ENCODE measurements at places on chromosomes 6 and 20.

DNA sequence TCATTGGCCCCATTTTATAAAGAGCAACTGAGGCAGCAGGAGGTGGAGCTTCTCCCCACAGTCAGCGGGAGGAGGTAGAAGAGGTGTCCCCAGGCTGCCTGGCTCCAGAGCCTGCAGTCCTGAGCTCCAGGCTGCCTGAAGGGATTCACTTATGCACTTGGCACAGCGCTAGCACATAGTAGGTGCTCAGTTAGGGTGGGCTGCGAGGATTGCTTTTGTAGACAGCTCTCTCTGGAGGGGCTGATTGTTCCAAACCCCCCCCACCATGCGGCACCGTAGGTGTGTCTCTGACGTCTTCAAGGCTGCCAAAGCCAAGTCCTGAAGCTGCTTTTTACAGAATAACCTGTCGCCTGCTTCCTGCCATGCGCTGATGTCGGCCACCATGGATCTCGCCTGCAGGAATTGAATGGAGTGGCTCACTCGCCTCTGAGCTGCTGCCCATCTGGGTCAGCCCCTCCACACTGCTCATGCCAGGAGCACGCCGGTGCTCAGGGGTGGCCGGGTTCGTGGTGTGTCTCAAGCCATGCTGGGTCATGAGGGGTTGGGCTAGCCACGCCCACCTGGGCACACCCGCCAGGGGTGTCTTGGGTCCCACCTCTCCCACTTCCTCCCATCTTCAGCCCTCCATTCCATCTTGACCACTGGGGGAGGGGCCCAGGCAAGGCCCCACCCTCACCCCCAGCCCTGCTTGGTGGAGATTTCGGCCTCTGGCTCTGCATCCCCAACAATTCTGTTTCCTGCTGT, 59.8 kb downstream of the BCAS4 start:
- no peak for DNase-seq

GRCh38 chr6:10303608-10304506, 111.0 kb downstream of the TFAP2A start:
- no peak for DNase-seq

DNA sequence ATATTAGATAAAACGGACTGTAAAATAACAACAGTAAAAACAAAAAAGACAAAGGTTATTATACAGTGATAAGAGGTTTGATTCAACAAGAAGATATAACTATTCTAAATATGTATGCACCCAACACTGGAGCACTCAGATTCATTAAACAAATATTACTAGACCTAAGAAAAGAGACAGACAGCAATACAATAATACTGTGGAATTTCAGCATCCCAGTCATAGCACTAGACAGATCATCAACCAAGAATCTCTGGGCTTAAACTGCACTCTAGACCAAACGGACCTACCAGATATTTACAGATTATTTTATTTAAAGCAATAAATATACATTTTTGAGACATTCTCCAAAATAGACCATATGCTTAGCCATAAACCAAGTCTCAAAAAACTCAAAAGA, 263.8 kb downstream of the C6orf118 start:
- DNase-seq, result no peak

DNA sequence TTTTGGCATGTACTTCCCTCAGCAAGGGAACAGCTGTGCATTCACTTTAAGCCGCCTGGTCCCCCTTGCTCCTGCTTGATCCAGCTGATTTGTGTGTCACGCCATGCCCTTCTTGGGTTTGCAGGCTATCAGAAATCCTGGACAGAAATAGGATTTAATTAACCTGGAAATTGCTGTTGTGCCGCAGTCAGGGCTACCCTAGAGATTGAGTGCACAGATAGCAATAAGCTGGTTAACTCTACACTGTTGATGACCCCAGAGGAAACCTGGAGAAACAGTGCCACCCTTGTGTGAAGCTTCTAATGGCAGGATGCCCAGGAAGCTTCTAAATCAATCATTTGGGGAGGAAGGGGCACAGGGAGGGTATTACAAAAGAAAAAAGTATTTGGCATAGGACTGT, 199.0 kb downstream of the JARID2 start:
- no peak for DNase-seq

- DNase-seq, result no peak
Observed at GRCh38 chr20:34294563-34294962, 8.6 kb downstream of the AHCY start.

DNA sequence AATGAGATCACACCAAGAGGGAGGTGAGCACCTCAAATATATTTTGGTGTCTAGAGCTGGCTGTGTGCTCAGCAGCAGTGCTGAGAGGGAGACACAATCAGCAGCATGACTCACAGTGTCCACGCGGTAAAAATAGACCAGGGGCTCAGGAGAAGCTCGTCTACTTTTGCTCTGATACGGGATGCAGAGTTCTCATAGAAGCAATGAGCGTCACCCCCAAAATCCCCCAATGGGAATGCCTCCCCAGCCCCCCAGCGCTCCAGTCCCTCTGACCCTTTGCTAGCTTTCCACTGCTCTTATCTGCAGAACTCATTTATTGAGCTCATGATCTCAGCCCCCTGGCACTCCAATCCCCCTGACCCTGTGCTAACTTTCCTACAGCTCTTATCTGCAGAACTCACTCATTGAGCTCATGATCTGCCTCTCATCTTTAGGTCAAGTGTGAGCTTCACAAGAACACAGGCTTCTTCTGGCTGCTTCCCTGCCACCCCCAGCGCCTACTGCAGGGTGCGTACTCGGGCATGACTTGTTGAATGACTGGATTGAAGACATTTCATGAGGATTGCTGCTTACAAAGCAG, 34.0 kb downstream of the SYNDIG1 start:
- DNase-seq, result no peak

DNA sequence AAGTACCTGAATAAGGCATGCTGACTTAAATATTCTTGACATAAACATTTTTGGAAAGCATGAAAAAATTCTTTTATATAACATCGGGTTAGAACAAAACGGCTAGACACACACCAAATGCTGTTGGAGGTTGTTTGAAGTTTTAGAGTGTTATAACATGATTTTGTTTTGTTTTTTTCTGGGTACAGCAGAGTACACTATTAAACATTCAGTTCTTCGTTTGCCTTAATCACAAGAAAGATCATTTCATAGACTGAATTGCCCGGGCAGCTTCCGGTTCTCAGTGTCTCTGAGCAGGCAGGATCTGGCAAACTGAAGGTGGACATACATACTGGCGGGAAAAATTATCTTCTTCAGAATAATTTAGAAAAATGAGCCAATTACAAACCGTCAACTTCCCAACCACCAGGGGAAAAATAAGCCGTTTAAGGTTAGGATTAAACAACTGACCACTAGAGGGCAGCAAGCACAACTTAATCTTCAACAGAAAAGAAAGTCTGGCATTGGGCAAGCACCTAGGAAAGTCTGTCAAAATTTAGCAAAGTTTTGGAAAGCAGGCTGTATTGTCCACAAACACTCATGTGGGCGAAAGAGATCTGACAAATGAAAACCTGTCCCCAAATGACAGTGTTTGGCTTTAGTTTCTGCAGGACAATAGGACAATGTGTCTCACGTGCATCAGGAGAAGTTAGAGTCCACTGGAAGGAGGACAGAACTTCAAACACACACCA, 15.0 kb downstream of the ZNF217 start:
- peak; percentile 78 for DNase-seq

DNA sequence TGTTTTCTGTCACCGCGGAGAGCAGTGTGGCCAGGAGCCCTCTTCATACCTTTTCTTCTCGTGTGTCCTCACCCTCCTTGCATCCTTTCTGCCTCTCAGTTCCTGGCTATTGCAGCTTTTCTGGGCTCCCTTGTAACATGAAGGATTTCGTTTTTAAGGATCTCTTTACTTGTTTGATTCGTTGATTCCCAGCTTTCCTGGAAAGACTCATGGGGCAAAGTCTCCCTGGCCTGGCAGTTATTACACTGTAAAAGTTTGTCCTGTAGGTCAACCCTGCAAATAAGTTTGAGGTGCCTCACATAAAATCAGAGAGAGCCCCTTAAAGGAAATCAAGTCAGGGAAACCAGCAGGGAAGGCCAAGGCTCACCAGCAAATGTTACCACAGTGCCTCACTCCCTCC, 70.1 kb downstream of the ISM1 start:
- DNase-seq, result no peak

DNA sequence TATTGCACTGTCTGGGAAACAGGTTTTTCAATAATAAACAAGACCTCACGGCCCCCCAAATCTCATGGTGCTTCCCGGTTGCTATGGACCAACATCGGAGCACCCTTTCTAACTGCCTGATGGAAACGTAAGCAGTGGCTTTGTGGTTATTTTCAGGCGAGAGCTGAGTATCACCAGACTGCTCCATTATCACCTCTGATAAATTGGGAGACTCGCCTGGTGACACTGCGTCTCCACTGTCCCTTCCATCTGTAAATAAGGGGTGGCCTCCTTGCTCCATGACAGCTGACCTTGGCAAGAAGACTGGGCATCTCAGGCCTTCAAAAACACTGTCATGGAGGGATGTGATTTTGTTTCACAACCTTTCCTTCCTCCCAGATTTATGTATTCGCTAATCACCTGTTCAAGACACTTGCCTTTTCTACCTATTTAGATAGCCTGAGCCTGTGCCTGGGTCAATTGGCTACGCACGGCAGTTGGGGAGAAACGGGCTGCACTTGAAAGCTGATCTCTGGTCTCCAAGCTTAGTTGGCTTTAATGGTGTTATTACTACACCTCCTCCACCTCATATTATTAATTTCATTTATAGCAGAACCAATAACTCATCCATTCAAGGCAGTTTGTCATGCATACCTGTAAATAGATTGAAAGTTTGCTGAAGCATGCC, 17.7 kb upstream of the CDH4 start:
- DNase-seq, result no peak

- DNase-seq, result no peak
Observed at GRCh38 chr6:13769034-13769654, 45.2 kb downstream of the MCUR1 start.

DNA sequence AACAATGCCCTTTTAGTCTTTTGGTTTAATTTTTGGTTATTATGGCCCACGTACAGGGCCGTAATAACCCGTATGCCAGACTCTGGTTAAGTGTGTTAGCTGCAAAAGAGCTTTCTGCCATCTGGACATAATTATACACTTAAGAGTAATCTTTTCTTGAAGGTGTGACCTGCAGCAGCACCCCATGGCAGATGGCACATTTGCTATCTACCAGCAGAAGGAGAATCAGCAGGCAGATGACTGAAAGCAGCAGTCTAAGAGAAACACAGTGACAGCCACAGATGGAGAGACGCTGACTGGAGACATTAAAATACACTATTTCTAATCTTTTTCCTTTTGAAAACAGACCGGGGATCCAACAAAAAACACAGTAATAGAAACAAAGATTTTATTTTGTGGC, 18.7 kb downstream of the ASF1A start:
- no peak for DNase-seq

- peak; percentile 28 for DNase-seq
Observed at GRCh38 chr6:10719296-10719963, 3.4 kb upstream of the TMEM14C start.

- DNase-seq, result no peak
Observed at GRCh38 chr6:159313018-159313417, 143.8 kb downstream of the FNDC1 start.

DNA sequence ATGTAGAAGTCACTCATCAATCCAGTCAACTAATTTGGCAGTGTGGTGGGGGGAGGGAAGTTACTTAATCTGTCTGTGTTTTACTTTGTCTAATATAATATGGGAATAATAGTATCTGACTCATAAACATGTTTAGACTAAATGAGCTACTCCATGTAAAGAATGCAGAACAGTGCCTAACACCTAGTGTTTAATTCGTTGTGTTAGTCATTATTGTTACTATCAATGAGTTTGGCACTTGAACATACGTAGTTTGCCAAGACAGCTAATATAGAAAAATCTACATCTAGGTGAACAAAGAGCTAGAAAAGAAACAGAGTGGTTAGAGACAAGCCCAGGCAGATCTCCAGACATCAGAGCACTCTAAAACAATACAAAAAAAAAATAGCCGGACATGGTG, 49.1 kb downstream of the IRAK1BP1 start:
- no peak for DNase-seq

- no peak for DNase-seq
Observed at GRCh38 chr6:151147118-151147832, 92.5 kb upstream of the AKAP12 start.

- DNase-seq, result peak; percentile 37
Observed at GRCh38 chr6:111478749-111479148, 4.3 kb downstream of the REV3L start.

DNA sequence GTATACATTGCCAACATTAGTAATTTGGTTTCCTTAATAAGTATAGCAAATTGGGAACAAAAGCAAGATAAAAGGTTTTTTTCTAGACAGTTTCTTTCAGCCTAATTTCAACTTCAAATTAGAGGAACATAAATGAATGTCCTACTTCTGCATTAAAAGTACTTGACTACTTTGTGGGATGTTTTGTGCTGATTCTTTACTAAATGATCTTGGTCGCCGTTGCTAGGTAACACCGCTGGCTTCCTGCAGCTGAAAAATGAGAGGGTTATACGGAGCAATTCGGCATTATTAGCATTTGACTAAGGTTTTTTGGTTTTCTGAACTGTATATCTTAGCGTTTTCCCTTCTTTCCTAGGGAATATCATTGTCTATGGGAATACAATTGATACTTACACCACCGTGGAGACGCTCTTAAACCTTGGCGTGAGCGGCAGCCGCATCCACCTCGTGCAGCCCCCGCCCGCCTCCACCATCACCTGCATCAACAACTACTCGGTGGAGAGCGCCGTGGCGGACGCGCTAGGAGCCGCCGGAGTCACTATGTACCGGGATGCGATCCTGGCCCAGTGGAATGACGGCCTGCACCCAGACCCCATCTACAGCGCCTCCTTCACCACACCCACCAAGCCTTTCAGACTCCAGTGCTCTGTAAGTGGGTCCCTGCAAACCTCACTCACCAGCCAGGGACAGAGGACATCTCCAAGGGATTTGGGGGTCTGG, 90.9 kb upstream of the INSM1 start:
- DNase-seq, result no peak

DNA sequence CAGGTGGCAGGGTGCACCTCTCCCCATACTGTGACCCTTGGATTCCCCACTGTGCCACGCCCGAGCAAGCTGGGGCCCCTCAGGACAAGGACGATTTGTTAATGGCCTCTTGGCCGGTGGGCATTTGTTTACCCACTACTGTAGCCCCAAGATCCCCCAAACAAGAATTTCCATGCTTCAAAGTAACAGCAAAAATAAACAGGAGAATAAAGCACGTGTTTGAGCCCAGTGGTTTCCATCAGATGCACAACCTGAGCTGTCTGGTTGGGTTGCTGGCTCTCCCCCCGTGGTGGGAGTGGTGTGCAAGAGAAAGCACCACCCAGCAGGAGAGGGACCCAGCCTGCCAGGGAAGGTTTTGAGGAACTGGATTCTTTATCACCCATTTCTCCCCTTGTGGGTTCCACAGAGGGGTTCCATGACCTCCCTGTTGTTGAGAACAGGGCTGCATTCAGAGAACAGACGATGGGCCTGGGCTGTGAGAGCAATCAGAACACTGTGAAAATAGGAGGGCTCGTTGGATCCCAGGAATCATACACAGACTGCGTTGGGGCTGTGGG, 4.8 kb downstream of the CD93 start:
- DNase-seq, result no peak

DNA sequence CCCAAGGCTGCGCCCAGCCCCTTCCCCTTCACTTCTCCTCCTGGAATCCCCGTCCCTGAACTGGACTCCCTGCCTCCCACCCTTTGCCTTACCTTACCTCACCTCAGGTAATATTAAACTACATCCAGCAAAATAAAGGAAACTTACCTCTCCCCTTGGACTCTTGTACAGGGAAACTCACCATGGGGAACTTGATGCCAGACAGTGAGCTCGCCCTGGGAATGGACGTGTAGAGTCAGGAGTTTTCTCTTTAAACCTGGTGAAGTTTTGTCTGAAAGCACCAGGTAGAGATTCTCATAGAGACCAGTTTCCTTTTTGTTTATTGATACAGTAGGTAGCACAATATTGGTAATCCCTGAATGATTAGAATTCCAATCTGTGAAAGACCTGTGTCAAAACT, 544 bp upstream of the HLA-C start:
- peak; percentile 27 for DNase-seq

All from central memory CD4-positive, alpha-beta T cell (primary cell).